ENCODE measurements at places on chromosomes 12 and 14.
A peak's percentile ranks its signal among the peaks of the same experiment; 100 is the strongest.

DNA sequence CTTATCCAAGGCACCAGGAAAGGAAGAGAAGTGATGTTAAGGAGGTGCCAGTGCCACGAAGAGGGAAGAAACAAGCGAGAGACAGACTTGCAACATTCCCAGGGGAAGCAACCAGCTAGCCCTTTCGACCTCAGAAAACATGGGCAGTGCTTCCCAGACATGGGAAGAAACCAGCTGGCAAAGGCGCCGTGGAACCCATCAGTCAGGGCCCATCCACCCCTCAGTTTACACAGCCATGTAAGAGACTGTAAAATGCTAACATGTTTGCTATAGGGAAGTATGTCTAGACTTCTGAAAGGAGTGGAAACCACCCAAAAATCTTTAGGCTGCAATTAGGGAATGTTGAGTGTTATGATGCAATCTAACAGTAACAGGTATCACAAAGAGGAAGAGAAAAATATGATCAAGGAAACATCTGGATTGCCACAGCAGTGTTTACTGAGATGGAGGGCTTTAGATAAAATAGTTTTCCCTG, 26.3 kb downstream of the ANAPC5 start:
- no peaks in the 10 kb centered on the region for H3K36me3 ChIP-seq
- H3K27ac ChIP-seq: no peak overlapping the region
- H3K4me3 ChIP-seq: no peak overlapping the region
- no peak for DNase-seq
- H3K27me3 ChIP-seq: no peaks in the 10 kb centered on the region

DNA sequence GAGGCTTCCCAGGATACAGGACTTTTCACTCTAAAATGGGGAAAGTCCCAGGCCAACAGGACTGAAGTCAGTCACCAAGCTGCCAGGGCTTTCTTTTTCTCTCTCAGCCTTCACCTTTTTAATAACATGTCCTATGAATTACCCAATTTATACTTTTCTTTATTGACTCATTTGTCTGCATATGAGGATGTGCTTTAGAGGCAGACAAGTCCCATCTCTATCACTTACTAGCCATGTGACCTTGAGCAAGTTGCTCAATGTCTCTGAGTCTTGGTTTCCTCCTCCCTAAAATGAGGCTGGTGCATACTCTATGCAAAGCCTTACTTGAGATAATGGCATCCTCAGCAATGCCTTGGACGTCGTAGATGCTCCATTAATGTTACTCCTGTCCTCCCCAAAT, 98.1 kb upstream of the TMPO start:
- DNase-seq: no peak
- H3K4me3 ChIP-seq: no peak overlapping the region
- no peak overlapping the region for H3K27ac ChIP-seq
- no peaks in the 10 kb centered on the region for H3K27me3 ChIP-seq

GRCh38 chr12:1870086-1870485, 48.4 kb downstream of the CACNA2D4 start:
- H3K36me3 ChIP-seq: no peaks in the 10 kb centered on the region
- H3K4me3 ChIP-seq: no peak overlapping the region
- H3K27ac ChIP-seq: no peak overlapping the region
- H3K4me1 ChIP-seq: no peaks in the 10 kb centered on the region

DNA sequence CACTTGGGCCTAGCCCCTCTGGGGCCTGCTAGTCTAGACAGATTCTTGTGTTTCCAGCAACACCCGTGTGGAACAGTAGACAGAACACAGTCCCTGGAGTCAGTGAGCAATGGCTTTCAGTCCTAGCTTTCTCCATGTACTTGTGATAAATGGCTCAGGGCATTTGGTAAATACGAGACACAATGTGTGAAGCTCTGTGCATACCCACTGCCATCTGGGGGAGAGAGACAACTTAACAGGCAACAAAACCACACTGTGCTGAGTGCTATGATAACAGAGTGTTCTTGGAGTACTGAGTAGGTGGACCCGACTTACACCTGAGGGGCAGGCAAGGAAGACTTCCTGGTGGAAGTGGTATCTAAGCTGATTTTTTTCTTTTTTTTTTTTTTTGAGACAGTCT, 86.3 kb upstream of the TBX3 start:
- no peaks in the 10 kb centered on the region for H3K36me3 ChIP-seq
- H3K4me1 ChIP-seq: no peaks in the 10 kb centered on the region
- H3K27ac ChIP-seq: no peak overlapping the region
- H3K27me3 ChIP-seq: no peaks in the 10 kb centered on the region
- H3K4me3 ChIP-seq: no peak overlapping the region

- H3K36me3 ChIP-seq: no peaks in the 10 kb centered on the region
- no peak for DNase-seq
- H3K4me1 ChIP-seq: no peaks in the 10 kb centered on the region
- H3K4me3 ChIP-seq: no peak overlapping the region
- no peaks in the 10 kb centered on the region for H3K27me3 ChIP-seq
Measured at GRCh38 chr14:22531451-22532344, 57.3 kb downstream of the DAD1 start.

DNA sequence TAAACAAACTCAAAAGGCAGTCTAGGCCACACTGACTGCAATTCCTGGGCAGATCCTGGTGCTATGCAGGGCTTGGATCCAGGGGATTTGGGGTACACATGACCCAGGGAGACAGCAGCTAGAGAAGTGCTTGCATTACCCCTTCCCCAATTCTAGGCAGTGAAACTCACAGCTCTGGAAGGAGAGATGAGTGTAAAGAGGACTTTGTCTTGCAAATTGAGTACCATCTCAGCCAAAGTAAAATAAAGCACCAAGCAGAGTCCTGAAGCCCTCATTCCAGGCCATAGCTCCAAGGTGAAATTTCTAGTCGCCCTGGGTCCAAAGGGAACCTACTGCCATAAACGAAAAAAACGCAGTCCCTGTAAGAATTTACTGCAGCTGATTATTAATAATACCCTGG, 644.9 kb upstream of the FLRT2 start:
- no peaks in the 10 kb centered on the region for H3K36me3 ChIP-seq
- no peak overlapping the region for H3K27ac ChIP-seq
- no peaks in the 10 kb centered on the region for H3K4me1 ChIP-seq
- no peaks in the 10 kb centered on the region for H3K27me3 ChIP-seq
- DNase-seq: no peak

DNA sequence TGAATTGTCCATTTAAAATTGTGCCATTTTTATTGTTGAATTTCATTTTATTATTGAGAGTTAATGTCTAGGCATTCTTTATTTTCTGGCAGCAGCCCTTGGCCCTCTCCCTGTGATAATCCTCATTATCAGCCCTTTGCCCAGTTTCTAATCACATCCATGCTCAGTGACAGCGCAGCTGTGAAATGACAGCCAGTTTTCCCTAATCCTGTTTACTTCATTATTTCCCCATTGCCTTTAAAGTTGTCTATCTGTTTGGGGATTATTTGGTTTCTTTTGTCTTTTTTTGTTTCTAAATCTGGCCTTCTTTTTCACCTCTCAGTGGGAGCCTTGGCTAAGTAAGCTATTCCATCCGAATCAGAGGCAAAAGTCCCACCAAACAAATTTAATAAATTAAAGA, 476.9 kb downstream of the SLC6A15 start:
- no peak for DNase-seq
- no peak overlapping the region for H3K27ac ChIP-seq
- H3K36me3 ChIP-seq: no peaks in the 10 kb centered on the region
- H3K4me3 ChIP-seq: no peak overlapping the region
- H3K27me3 ChIP-seq: no peaks in the 10 kb centered on the region

DNA sequence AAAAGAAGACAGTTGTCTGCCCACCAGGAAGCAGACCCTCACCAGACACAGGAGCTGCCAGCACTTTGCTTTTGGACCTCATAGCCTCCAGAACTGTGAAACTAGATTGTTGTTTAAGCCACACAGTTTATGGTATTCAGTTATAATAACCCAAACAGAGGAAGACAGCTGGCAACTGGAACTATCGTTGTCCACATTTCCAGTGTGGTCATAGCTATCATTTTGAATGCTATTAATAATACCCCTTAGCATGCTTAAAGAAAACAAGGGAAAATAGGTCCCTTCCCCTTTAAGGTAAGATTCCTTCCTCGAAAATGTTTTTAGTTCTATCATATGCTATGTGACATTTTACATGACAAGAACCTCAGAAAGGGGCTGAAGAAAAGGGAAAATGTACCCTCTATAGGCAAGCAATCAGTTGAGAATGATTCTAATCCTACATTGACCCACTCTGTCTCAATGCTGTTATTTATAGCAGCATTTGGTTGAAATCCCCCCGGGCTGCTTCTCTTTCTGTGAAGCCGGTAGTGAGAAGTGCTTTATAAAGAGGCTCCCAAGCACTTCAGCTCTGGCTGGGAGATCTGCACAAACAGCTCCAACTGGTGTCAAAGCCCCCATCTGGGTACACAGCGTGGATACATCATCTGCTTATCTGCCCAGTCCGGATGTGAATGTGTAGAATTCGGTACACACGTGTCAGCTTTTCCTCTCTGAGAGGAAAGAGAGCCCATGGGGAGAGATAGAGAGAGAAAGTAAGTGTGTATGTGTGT, 221.2 kb upstream of the FLRT2 start:
- DNase-seq: no peak
- no peak overlapping the region for H3K27ac ChIP-seq
- peaks cover 1% of the 10 kb centered on the region for H3K4me1 ChIP-seq
- no peak overlapping the region for H3K4me3 ChIP-seq

GRCh38 chr14:104966261-104966865, 11.8 kb downstream of the AHNAK2 start:
- H3K27me3 ChIP-seq: no peaks in the 10 kb centered on the region
- no peaks in the 10 kb centered on the region for H3K36me3 ChIP-seq
- H3K4me3 ChIP-seq: no peak overlapping the region

DNA sequence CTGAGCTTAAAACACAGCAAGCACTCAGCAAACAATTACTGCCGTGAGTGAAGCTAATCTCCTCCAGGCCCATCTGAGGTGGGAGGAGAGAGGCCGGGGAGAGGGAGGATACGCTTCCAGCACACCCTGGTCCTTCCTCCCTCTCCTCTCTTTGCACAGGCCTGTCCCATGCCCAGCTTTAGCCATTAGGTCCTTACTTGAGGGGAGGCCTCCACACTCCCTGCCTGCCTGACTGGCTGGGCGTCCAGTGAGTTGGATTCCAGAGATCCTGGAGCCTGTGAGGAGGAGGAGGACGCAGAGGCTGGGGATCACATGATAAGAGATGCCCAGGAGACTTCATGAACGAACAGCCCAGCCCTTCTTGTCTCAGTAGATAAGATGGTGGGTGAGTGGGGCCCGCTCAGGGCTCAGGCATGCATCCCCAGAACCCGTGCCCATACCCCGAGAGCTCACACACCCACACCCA, 65.1 kb upstream of the NCOR2 start:
- no peaks in the 10 kb centered on the region for H3K36me3 ChIP-seq
- DNase-seq: no peak
- no peaks in the 10 kb centered on the region for H3K27me3 ChIP-seq
- H3K4me3 ChIP-seq: no peak overlapping the region
- peak overlapping the region; percentile 66 for H3K27ac ChIP-seq

DNA sequence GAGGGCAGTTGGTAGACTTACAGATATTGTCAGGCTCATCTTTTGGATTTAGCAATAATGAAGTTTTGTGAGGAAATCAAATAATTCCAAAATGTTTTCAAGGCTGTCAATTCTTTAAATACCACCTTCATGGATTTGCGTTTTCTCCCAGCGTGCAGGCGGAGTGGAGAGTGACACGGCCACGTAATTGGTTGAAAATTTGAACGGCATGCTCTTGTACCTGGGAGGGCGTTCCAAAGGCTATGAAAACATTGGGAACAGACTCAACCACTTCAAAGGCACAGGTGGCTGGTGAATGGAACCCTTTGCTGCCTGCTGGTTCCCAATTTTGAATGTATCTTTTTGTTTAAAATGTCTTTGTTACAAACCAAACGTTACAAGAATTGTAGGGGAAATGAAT, 12.4 kb downstream of the SMIM41 start:
- H3K36me3 ChIP-seq: no peaks in the 10 kb centered on the region
- no peak overlapping the region for H3K4me3 ChIP-seq
- no peak for DNase-seq
- no peaks in the 10 kb centered on the region for H3K27me3 ChIP-seq

DNA sequence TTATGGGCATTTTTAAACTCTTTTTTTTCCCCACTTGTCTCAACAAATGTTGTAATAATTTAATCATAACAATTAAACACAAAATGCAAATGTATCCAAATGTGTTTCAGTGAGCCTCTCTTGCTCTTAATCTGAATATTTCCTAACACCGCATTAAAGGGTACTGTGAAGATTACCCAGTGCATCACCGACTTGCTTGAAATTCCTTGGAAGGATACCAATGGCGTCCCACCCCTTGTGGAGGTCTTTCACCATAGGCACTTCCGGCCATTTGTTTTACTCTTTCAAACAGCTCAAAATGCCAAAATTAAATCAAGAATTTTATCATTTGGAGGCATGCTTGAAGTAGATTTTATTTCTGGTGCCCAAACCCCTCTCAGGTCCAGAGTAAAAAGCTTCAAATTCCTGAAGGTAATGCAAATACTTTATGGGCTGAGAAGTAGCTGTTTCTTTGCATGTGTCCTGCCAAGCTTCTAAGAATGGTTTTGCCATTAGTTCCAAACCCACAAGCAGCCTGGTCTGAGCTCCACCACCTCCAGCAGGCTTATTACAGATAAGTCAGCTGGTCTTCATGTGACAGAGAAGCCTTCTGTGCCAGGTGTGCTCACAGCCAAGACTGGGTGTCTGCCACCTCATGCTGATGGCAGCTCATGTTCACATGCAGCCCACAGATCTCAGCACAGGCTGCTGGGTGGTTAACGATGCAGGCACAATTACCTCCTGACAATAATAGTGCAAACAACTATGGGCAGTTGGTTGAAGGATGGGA, 16.4 kb upstream of the NUDT4 start:
- H3K4me1 ChIP-seq: peaks cover 2% of the 10 kb centered on the region
- H3K36me3 ChIP-seq: no peaks in the 10 kb centered on the region
- no peak for DNase-seq
- no peaks in the 10 kb centered on the region for H3K27me3 ChIP-seq
- H3K4me3 ChIP-seq: no peak overlapping the region

- H3K36me3 ChIP-seq: no peaks in the 10 kb centered on the region
- no peaks in the 10 kb centered on the region for H3K27me3 ChIP-seq
- H3K27ac ChIP-seq: no peak overlapping the region
Measured at GRCh38 chr12:120959111-120959878, 19.0 kb upstream of the HNF1A start.

- peaks cover 21% of the 10 kb centered on the region for H3K4me1 ChIP-seq
- H3K36me3 ChIP-seq: no peaks in the 10 kb centered on the region
- no peak overlapping the region for H3K27ac ChIP-seq
- H3K4me3 ChIP-seq: no peak overlapping the region
Measured at GRCh38 chr14:103713304-103714062, 1.8 kb downstream of the XRCC3 start.

GRCh38 chr12:131269551-131269950, 315.8 kb downstream of the ADGRD1 start:
- H3K36me3 ChIP-seq: no peaks in the 10 kb centered on the region
- no peak overlapping the region for H3K27ac ChIP-seq
- no peak overlapping the region for H3K4me3 ChIP-seq
- H3K4me1 ChIP-seq: no peaks in the 10 kb centered on the region

GRCh38 chr14:33542338-33543287, 408.3 kb downstream of the EGLN3 start:
- no peak overlapping the region for H3K27ac ChIP-seq
- H3K4me3 ChIP-seq: no peak overlapping the region
- H3K36me3 ChIP-seq: no peaks in the 10 kb centered on the region
- no peaks in the 10 kb centered on the region for H3K27me3 ChIP-seq

Measured in ovary (tissue), 10 donors.